ENCODE measurements at places on chromosomes 13 and 19.
A peak's percentile ranks its signal among the peaks of the same experiment; 100 is the strongest.

DNA sequence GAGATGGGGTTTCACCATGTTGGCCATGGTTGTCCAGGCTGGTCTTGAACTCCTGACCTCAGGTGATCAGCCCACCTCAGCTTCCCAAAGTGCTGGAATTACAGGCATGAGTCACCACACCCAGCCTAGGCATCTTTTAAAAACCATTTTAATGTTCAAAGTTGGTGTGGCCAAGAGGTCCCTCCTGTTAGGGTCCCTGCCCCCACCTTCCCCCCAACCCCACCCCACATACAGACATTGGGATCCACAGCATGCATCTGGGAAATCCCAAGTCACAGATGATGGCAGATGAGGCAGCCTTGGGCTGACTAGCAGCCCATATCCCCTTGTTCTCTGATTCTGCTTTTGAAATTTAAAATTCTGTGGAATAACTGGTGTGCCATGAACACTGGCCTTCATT, 226.0 kb downstream of the KATNAL1 start:
- DNase-seq: no peak

DNA sequence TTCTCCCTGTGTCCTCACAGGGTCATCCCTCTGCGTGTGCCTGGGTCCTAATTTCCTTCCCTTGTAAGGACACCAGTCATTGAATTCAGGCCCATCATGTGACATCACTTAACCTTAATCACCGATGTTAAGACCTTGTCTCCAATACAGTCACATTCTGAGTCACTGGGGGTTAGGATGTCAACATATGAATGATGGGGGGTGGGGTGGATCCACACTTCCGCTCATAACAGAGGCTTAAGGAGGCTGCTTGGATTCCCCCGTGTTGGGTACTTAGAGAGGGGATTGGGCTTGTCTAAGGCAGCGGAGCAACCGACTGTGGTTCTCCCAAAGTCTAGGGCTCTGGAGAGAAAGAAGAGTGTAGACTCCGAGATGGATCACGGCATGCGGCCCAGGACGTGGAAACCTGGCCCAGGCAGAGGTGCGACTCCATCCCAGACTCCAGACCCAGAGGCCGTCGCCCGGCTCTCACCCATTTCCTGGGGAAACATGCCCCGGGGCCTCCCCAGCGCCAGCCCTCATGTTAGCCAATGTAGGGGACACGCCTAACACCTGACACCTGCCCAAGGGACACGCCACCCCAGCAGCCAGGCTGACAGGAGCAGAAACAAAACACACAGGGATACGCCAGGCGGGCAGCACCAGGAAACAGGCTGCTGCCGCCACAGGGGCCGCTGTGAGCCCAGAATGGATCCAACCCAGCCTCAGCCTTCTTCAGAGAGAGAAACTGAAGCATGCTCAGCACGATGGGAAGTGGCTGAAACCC, 17.1 kb upstream of the IGLON5 start:
- no peak for DNase-seq

- no peak for DNase-seq
Measured at GRCh38 chr19:45439569-45440258, 16.0 kb upstream of the ERCC1 start.

DNA sequence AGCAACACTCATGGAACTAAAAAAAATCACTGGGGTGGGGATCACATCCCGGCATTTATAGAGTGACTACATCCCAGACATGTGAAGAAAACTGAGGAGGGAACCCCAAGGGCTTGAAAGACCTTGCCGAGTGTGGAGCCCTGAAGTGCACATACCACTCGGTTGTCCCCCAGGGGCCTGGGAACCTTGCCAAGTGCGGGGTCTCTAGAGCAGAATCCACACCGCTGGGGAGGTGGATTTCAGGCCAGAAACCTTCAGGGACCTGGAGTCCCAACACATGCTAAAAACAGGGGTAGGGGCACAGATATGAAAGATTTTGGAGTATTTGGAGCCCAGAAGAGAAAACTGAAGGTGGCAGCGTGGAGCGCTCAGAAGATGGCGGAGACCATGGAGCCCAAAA, 35.2 kb downstream of the ERICH4 start:
- DNase-seq: no peak

DNA sequence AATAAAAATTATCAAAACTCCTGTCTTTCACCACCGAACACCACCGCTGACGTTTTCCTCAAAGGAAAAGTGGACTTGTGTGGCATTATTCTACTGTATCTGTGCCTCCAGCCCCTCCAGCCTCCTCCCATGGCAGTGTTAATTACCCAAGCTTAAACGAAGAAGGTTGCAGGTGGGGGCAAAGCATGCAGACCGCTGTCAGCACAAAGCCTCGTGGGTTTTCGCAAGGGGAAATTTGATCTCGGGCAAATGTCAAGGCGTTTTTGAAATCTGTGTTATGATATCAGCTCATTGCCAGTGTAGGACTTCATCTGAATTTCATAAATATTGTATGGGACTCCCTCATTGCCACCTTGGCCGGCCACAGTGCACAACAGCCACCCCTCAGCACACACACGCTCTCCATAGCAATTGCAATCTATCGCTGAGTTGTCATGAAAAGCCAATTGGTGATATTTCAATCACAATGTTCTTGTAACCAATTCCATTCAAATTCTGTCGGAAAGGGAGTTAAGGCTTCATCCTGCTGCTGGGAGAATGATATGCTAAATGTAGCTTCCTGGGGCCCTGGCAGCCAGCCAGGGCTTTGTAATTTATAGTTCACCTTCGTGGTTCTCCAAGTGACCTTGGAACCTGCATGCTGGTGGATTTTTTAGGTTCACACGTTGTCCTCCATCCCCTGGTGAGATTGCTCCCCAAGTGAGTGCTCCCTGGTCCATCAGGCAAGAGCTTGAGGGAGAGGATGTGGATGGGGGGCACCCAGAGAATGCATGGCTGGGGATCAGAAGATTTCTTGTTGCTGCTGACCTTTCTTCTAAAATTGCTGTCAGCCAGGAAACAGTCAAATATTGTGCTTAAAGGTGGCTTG, 16.6 kb downstream of the CHST8 start:
- no peak for DNase-seq

- DNase-seq: no peak
Measured at GRCh38 chr19:46623915-46624502, 880 bp downstream of the PTGIR start.

DNA sequence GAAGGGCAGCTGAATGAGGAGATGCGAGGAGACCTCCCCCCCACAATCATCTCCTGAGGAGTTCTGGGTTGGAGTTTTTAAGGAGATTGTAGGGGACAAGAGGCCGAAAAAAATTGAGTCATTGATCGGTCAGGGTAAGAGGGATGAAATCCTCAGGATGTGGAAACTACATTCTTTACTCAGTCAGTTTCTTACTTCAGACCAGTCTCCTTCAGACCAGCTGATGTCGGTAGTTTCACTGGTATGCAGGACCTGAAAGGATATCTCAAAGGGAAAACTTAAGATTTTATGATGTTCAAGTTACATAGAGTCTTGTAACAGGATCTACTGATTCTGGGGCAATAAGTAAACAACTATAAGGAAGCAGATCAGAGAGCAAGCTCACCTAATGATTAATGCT, 51.7 kb upstream of the RFXAP start:
- DNase-seq: no peak

DNA sequence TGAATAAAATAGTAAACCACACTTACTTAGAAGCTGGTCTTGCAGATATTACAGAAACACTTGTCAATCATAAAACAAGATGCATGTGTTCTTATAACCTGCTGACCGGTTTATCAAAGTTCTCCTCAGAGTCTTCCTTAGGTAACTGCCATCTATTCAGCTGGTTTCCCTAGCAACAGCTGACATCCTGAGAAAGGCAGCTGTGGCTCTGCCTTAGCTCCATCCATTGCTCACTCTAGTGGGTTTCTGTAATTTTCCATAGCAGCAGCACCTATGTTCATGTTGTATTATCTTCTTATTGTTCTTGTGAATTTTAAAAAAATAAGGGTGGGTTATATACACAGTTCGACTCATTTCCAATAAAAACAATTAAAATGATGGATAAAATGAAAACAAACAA, 87.8 kb downstream of the RAP2A start:
- DNase-seq: no peak

DNA sequence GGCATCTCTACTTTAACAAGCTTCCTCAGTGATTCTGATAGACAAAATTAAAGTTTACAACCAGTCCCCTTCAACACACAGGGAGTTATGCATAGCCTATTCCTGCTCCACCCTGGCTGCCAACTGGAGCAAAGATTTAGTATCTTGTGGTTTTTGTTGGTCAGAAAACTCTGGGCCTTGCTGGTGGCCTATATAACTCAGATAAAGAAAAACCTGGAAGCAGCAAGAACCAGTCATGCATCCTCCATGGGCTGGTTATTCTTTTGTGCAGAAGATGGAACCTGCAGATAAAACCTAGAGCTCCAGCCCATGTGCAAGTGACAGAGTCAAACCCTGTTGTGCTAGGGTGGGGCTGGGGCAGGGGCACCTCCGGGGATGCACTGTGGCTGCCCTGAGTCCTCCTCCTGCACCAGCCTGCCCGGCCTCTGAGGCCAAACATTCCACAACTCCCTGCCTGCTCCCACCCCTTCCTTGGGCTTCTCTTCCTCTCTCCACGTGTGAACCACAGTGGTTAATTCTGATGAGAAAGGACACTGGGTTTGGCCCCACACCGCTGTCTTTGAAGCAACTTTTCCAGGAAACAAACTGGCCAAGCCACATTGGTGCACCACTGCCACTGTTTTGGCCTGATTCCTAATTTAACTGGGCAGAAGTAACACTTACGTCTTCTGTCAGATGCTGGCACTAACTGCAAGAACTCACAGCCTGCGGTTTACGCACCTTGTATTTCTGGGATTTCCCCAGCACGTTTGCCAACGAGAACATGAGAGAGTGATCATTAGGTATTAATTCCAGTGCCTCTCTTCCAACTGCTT, 23.3 kb upstream of the GGACT start:
- no peak for DNase-seq

GRCh38 chr13:99796175-99796819, 175.3 kb downstream of the ZIC5 start:
- DNase-seq: peak; percentile 23

DNA sequence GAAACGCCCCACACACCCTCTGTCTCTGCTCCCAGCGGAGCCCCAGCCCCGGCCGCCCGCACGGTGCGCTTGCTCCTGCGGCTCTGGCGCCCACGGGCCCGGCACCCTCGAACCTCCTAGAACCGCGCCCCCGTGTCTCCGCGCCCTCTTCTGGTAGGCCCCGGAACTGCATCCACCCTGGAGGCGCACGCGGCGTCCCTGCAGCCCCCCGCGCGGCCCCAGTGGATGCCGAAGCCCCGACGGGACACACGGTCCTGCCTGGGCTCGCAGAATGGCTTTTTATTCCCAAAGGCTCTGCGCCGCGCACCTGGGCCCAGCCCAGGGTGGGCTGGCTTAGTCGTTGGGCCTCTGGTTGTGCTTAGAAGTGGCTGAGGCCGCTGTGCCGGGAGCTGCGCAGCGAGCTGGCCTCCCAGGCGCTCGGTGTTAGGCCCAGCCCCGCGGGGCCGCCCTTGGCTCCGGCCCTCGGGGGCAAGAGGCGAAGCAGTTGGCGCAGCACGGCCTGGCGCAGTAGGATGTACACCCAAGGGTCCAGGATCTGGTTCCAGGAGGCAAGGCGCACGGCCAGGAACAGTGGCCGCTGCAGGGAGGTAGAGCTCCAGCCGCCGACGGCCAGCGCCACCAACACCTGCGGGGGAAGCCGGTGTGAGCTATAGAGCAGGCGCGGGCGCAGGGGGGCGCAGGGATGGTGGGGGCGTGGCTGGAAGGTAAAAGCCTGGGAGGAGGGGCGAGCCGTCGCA, 2.8 kb downstream of the PTGER1 start:
- DNase-seq: no peak

- peak; percentile 17 for DNase-seq
Measured at GRCh38 chr13:105598529-105598928, 936.9 kb downstream of the EFNB2 start.

DNA sequence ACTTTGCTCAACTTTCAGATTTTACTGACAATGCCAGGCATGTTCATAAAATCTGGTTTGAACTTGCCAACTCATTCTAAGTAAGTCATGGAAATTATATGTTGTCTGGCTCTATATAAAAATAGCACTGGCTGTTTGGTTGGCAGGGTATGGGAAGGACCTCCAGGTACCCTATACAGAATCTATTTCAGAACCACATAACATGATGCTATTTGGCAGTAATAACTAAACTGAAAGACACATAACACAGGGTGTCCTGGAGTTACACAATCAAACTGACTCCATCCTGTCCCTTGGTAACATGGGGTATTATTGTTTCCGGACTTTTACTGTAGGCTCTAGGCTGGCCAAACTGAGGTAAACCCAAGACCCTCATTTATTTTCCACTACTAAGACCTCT, 248.8 kb downstream of the RGCC start:
- DNase-seq: no peak

- no peak for DNase-seq
Measured at GRCh38 chr13:27631156-27631555, 9.5 kb downstream of the POLR1D start.

GRCh38 chr13:45162821-45163220, 38.0 kb downstream of the KCTD4 start:
- no peak for DNase-seq

Data from smooth muscle cell of the brain vasculature (primary cell).